ENCODE measurements at places on chromosomes 4 and X.

- DNase-seq: no peak
Observed at GRCh38 chr4:8666581-8666980, 74.0 kb downstream of the CPZ start.

DNA sequence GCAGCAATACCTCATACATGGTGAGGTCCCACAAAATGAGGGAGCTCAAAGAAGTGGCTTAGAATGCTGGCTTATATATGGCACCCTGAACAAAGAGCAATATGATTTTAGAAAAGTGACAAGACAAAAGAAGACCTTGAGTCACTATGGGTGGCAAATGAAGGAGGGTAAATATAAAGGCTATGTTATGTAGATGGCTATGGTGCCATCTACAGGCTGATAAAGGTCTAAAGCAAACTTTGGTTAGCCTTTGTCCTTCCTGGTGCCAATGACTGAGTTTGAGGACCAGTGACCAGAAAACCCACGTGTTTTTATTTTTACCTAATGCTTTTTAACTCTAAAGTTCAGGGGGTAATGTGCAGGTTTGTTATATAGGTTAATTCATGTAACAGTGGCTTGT lies 151.8 kb downstream of the CCNG2 start:
- no peak for DNase-seq

GRCh38 chr4:87090305-87090704 lies 130.1 kb downstream of the KLHL8 start:
- no peak for DNase-seq

DNA sequence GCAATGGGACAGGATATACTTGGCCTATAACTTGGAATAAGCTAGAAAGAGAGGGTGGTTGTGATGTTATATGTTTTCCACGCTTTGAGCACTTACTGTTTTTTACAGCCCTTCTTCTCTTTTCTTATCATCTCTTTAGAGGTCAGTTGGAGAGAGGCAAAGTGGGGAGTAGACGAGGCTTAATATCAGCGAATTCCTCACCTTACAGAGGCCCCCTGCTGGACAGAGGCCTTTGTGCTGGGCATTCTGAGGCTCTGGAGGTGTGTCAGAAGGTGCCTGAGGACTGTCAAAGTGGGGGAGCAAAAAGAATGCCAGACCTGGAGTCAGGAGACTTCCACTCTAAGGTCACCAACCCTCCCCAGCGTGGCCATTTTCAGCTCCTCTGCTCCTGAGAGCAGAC lies 42.5 kb downstream of the MAMLD1 start:
- DNase-seq: no peak

DNA sequence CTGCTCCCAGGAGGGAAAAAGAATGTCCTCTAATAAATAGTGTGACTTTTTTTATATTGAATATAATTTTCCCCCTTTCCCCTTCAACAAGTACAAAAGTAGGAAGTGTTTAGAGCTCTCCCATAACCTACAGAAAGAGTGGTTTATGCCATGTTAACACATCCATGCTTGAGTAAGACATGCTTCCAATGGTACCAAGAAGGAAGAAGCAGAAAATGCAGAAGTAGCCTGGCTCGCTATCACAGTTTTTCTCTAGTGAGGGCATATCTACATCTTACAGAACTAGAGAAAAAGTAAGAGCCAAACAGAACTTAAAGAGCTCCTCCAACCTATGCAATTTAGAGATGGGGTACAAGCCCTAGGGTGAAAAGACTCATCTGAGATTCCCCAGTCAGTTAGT lies 82.5 kb downstream of the ARHGEF9 start:
- DNase-seq: no peak

DNA sequence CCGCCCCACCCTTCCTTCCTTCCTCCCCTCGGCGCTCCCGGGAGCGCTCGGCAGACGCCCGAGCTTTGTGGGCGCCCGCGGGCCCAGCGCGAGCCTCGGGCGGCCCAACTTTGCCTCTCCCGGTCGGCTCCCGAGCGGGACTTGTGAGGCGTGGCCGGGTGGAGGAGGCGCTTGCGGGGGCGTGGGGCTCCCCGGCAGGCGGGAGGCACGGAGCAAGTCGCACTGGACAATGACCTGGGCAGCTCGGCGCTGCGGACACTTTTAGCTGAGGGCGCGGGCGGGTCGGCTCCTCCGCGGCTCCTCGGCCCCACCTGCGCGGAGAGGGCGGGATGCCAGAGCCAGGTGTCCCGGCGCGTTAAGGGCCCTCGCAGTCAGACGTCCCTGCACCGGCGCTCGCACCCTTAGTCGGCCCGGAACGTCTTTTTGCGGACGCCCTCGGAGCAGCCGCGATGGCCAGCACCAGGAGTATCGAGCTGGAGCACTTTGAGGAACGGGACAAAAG lies 385 bp downstream of the DCLK2 start:
- DNase-seq: no peak

DNA sequence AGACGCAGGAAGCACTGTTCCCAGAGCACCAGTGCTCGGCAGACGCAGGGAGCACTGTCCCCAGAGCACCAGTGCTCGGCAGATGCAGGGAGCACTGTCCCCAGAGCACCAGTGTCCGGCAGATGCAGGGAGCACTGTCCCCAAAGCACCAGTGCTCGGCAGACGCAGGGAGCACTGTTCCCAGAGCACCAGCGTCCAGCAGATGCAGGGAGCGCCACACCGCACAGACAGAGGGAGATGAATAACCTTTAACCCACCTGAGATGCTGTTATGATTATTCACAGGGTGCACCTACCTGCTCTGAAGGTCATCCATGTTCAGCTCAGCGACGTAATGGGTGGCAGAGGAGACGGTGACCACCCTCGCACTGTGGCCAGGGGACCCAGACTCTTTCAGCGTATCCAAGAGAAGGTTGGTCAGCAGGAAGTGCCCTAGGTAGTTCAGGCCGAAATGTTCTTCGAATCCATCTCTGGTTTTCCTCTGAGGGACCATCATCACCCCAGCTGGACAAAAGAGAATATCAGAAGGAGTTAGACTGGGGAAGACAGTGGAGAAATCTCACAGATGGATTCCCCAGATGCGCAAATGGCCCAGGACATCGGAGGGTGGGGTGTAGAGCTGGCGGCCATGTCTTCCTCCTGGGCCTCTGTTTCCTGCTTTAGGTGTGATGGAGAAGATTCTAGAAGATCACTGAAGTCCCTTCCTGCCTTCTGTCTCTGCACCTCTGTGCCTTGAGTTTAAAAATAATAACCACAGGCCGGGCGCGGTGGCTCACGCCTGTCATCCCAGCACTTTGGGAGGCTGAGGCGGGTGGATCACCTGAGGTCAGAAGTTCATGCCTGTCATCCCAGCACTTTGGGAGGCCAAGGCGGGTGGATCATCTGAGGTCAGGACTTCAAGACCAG lies 234.1 kb downstream of the DHRSX start:
- DNase-seq: no peak

- no peak for DNase-seq
Observed at GRCh38 chrX:334331-334891, 15.8 kb upstream of the GTPBP6 start.

DNA sequence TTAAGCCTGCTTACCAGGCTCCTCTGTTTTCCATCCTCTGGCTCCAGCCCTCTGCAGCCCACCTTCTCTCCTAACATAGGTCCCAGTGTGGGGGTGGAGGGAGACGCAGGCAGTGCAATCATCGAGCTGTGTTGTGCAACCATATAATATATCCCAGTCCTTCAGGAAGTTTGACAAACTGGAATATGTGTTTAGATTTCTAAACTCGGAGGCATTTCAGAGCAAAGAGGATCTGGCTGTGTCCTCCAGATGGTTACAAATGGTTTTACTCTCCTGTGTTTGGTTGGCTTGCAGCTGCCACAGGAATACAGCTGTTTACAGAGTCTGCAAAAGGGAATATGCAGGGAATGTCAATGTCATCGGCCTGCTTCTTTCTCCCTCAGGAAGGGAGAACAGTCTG lies 195.3 kb upstream of the LNX1 start:
- DNase-seq: no peak

DNA sequence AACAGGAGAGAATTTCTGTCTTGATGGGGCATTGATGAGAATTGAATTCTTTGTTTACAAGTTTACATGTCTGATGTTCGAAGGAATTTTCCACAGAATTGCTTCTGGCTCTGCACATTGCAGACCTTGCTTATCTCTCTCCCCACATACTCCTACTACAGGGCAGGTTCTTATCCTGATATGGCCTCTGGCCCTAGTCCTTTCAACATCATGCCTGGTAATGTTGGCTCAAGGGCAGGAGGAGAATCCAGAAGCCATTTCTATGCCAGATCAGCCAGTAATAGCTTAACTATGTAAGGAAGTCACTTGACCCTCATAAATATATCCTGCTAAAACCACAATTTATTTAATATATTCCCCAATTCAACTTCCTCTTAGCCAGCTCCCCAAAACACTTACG lies 24.3 kb upstream of the TSPAN5 start:
- no peak for DNase-seq

GRCh38 chr4:83738895-83739294 lies 203.0 kb downstream of the GPAT3 start:
- DNase-seq: no peak

- DNase-seq: no peak
Observed at GRCh38 chr4:103754844-103755243, 35.1 kb upstream of the TACR3 start.

DNA sequence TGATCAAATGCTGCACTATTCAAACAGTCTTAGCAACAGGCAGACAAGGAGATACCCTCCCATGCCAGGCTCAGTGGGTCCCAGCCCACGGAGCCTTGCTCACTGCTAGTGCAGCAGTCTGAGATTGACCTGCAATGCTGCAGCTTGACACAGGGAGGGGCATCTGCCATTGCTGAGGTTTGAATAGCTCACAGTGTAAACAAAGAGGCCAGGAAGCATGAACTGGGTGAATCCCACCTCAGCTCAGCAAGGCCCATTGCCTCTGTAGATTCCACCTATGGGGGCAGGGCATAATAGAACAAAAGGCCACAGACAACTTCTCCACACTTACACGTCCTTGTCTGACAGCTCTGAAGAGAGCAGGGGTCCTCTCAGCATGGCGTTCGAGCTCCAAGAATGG lies 26.6 kb upstream of the ZXDB start:
- no peak for DNase-seq
